ENCODE measurements at places on chromosomes 1 and 21. TPM values are rescaled to one million over a fixed set of nuclear protein-coding genes. Genes with fewer than 3 reads are reported as not detected.

Gene KRTAP26-1
- total RNA-seq = not detected

Gene SSBP3
- total RNA-seq = 19.6 TPM

Gene LRRC52
- total RNA-seq = not detected

Gene RPS8
- total RNA-seq = 4,476 TPM

Gene AGRN
- 67.4 TPM for total RNA-seq

Gene RNF2
- 10.6 TPM for total RNA-seq

Gene SERPINC1
- not detected for total RNA-seq

Gene C1QB
- not detected for total RNA-seq

Gene GFI1
- total RNA-seq = 0.34 TPM

Gene RFX5
- 15.2 TPM for total RNA-seq

Measured in pericardium fibroblast (primary cell).